ENCODE measurements at places on chromosomes 12 and 14.

DNA sequence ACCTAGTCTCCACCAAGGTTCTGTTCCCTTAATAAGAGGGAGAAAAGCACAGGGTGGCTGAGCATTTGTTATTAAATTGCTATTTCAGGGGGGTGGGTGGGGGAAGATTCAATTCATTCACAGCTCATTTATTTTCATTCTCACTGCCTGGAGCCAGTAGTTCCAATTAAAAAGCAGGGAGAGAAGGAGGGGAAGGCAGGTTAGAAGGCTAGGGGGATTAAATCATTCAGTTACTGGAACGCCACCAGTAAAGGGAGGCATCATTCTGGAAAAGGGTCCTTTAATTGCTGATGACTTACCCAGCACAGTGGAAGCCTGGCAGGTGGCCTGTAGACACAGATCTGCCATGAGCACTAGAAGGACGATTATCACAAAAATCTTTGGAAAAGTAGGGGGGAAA lies 47.4 kb downstream of the NIN start:
- DNase-seq = no peak

- no peak for DNase-seq
Measured at GRCh38 chr12:100986595-100987547, 192.3 kb downstream of the ANO4 start.

DNA sequence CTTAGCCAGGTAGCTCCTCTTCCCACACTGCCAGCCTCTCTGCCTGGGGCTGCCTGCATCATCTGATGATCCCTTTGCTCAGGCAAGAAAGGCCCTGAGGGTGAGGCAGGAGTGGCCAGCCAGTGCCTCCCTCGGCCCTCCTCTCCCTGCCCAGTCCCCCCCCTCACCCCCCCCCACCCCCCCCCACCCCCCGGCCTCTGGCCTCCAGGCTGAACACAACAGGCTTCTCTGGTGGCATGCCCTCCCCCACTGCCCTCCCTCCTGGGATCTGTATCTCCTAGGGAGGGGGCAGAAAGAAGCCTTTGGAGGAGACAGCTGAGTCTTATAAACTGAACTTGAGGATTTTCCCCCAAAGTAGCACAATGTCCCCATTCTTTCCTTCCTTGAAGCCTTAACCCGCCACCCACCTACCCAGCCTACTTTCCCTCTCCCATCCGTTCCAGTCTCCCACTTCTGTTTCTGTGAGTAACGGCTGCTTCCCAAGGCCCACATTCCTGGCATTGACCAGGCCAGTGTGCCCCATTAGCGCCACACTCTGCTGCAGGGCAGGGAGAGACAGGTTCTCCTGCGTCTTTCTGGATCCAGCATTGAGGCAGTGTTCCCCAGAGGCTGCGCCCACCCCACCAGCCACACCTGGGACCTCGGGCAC lies 82.1 kb downstream of the B4GALNT3 start:
- DNase-seq = no peak

DNA sequence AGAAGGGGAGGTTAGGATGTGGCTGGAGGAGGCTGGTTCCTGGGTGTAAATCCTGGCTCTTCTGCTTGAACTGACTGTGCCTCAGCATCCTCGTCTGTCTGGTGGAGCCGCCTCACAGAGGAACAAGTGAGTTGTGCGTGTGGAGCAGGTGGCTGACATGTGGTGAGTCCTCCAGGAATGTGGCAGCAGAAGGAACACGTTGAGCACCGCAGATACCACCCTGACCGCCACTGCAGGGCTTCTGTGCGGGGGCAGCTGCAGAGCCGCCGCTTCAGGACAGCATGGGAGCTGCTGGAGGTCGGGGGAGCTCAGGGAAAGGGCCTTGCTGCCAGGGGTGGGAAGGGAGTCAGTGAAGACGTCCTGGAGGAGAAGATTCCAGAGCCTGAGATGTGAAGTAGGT lies 48.9 kb downstream of the TRAF3 start:
- no peak for DNase-seq

DNA sequence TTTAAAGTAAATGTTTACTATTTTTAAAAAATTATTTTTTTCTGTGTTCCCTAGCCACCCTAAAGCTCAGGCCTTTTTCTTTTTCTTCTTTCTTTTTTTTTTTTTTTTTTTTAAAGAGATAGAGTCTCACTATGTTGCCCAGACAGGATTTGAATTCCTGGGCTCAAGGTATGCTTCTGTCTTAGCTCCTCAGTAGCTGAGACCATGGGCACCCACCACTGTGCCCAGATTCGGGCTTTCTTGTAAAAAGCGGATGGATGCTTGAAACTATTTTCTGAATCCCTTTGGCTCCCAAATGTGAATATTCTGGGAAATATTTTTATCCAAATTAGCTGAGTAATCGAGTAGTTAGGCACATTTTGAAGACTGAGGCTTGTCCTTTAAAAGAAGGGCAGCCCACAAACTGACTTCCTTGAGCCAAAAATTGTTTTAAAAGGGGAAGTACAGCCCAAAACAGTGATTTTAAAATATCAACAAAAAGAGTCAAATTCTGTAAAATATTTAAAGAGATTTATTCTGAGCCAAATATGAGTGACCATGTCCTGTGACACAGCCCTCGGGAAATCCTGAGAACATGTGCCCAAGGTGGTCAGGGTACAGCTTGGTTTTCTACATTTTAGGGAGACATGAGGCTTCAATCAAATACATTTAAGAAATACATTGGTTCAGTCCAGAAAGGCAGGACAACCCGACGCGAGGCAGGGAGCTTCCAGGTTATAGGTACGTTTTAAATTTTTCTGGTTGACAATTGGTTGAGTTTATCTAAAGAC lies 28.8 kb upstream of the HIGD1C start:
- DNase-seq = no peak

DNA sequence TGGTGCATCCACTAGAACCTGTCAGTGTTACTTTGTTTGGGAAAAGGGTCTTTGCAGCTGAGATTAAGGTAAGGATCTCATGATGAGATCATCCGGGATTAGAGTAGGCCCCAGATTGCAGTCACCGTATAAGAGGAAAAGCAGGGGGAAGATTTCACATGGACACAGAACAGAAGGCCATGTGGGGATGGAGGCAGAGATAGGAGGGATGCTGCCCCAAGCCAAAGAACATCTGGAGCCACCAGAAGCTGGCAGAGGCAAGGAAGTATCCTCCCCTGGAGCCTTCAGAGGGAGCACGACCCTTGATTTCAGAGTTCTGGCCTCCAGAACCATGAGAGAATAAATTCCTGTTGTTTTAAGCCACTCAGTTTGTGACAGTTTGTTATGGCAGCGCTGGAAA lies 39.6 kb downstream of the CMKLR1 start:
- no peak for DNase-seq

DNA sequence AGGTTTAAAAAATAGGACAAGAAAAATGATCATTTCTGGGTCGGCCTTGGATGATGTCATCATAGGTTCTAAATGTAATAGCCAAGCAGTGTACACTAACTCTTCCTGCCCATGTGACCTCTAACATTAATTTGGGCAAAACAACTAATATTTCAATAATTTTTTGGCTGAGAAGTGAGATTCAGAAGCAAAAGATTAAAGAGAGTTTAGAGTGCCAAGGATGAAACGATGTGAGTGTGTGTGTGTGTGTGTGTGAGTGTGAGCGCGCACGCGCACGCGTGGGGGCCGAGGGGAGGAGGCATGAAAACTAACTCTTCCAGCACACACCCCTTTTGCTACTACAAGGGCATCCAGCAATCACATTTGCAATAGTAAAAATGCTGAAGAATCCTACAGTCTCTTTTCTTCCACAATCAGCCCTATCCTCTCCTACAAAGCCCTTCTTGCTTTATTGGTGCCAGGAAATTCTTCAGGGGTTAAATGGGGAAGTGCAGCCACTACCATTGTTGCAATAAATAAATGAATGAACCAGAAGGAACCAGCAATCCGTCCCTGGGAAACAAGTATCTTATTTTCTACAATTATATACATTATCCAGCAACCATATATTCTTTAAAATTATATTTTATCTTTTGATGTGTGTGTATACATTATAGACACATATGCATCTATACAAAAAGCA lies 52.9 kb downstream of the PEBP1 start:
- DNase-seq = no peak

- DNase-seq = no peak
Measured at GRCh38 chr12:115752913-115753726, 524.4 kb downstream of the MED13L start.

DNA sequence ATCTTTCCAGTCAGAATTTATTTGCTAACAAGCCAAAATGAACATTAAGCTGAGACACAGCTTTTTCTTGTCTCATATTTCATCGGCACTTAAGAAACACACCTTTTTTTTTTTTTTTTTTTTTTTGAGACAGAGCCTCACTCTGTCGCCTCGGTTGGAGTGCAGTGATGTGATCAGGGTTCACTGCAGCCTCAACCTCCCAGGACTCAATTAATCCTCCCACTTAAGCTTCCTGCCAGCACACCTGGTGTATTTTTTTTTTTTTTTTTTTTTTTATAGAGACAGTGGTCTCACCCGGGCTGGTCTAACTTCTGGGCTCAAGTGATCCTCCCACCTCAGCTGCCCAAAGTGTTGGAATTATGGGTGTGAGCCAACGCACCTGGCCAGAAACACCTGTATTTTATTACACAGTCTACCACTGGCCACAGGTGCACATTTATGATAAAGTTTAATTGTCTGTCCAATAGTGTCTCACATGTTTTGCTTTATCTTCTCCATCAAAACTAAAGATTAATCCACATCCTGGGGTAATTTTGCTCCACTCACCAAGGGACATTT lies 62.7 kb downstream of the C2CD5 start:
- no peak for DNase-seq

GRCh38 chr12:57039016-57039798 lies 10.7 kb downstream of the MYO1A start:
- DNase-seq = no peak

DNA sequence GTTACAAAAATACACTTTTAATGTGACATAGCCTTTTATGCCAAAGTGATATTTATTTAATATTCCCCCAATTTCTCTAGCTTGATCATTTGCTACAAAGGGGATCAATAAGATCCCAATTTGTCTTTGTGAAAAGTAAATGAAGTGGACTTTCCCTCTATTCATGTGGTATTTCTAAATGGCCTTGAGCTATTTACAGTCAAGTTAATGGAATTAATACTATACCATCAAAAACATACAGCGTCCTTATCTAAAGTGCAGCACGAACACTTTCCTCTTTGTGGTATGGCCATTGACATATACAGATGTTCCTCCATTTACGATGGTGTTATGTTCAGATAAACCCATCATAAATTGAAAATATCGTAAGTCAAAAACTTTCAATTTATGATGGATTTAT lies 23.2 kb downstream of the CFL2 start:
- no peak for DNase-seq

- no peak for DNase-seq
Measured at GRCh38 chr12:22874151-22874550, 249.2 kb downstream of the ETNK1 start.

DNA sequence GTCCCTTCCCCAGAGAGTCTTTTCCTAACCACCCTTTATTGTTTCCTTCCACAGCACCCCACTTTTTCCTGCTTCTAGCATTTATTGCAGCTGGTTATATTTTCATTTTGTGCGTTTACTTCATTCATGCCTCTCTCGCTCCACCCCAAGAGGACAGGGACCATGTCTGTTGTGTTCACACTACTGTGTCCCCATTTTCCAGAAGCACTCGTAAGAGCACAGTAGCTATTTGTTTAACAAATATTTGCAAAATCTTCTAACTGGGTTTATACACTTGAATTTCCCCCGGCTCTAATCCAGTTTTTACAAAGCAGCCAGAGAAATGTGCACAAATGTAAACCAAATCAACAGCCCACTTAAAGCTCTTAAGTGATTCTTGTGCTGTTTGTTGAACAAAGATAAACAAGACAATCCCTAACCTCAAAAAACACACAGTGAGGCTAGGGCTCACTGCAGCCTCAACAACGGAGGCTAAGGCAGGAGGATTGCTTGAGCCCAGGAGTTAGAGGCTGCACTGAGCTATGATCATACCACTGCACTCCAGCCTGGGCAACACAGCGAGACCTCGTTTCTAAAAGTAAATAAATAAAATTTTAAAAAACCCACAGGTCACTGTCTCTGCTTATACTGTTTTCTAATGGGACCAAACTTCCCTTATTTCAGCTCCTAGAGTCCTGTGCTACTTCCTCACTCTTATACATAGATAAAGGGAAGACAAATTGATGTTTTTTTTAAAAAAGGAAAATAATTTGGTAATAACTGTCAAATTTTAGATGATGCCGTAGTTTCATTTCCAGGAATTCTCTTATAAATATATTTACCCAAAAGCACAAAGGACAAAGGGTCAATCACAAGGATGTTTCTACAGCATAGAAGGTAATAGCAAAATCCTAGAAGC lies 6.6 kb upstream of the ABCD4 start:
- no peak for DNase-seq

DNA sequence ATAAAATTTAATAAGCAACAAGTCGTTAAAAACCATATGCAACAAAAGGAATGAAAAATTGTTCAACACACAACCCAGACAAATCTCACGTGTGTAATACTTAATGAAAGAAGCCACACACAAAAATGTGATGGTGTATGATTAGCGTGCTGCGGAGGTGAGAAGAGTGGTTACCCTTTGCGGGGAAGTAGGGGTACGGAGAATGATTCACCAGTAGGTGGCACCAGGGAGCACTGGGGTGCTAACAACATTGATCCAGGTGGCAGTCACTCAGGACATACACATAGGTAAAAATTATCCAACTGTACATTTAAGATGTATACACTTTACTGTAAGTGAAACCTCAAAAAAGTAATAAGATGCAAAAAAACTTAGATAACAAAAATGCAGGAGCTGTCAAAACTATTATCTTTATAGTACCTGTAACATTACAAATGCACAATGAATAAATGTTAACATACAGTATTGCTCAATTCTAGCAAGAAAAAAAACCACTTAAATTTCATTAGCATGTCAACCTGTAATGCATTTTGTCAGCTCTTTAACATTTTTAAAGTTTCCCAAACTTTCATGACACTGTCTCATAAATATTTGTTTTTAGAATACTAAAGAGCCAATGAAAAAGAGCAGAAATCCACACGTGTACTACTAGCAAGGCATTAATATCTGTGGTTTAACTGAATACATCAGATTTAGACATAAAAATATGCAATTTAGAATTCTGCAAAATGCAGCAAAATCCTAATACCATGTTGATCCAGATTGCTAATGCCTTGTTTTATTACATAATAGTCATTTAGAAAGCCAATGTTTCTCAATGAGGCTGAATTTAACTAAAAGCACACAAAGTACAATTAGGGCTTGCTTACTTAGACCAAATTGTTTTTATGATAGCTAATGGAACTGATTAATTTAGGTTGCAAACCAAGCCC lies 46.7 kb downstream of the TMCC3 start:
- peak; percentile 19 for DNase-seq

DNA sequence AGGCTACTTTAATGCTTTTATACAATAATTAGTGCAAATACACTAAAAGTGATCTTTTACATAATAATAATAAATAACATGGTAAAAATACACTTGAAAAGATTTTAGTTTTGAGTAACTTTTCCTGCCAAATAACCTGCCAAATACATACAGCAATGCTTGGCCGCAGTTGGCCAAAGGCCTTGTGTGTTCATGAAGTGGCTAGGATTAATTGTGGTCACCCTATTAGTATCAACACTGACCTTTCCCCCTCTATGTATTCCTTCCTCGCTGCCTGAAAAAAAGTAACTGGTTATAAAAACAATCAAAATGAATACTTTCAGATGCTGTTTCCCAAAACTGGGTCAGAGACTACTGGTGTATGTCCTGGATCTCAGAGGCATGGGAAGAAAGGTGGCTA lies 34.3 kb downstream of the KICS2 start:
- DNase-seq = no peak
